ENCODE measurements at places on chromosomes 2 and 18. TPM values are rescaled to one million over a fixed set of nuclear protein-coding genes. Genes with fewer than 3 reads are reported as not detected.

ATP6V1B1 gene
- 13.9 TPM for total RNA-seq

MARCHF4 gene
- total RNA-seq = 7.7 TPM

MYL12A gene
- total RNA-seq = 532 TPM

FIGN gene
- total RNA-seq = 3.1 TPM

DQX1 gene
- 1.3 TPM for total RNA-seq

SPC25 gene
- total RNA-seq = 20.7 TPM

FBXO36 gene
- total RNA-seq = 3.6 TPM

CCDC74A gene
- total RNA-seq = 3.4 TPM

DLGAP1 gene
- total RNA-seq = not detected

CFAP53 gene
- 1.9 TPM for total RNA-seq

LBX2 gene
- total RNA-seq = 0.76 TPM

MARCO gene
- not detected for total RNA-seq

CD28 gene
- not detected for total RNA-seq

GALNT5 gene
- total RNA-seq = 1.9 TPM

DTYMK gene
- 183 TPM for total RNA-seq

SCG2 gene
- 0.48 TPM for total RNA-seq

TTN gene
- total RNA-seq = not detected

G6PC2 gene
- total RNA-seq = not detected

MAT2A gene
- total RNA-seq = 169 TPM

MTERF4 gene
- 38.6 TPM for total RNA-seq

CXCR1 gene
- not detected for total RNA-seq

SFXN5 gene
- total RNA-seq = 12.5 TPM

SERPINB13 gene
- not detected for total RNA-seq

VIT gene
- not detected for total RNA-seq

GRP gene
- total RNA-seq = not detected

ATG9A gene
- 56.0 TPM for total RNA-seq

ANKRD30BL gene
- not detected for total RNA-seq

ITGB6 gene
- 24.3 TPM for total RNA-seq

REG3A gene
- not detected for total RNA-seq

SLC4A5 gene
- 1.2 TPM for total RNA-seq

RAD51AP2 gene
- not detected for total RNA-seq

CDC42EP3 gene
- 41.6 TPM for total RNA-seq

ABCB11 gene
- not detected for total RNA-seq

HJURP gene
- total RNA-seq = 109 TPM

TCF23 gene
- total RNA-seq = not detected

ALLC gene
- not detected for total RNA-seq
